Stimulated activated CD8-positive, alpha-beta memory T cell treated with anti-CD3 and anti-CD28 coated beads, Interleukin-12 subunit alpha, Interleukin-12 subunit beta, amount 100 ng/mL, for 4 hours (primary cell): ENCODE measurements at places on chromosomes 16 and 17.

- DNase-seq, result no peak
These were observed 21.7 kb downstream of the CDR2 start for GRCh38 chr16:22352723-22353122.

GRCh38 chr17:28385037-28385400, 13.5 kb downstream of the SARM1 start:
- DNase-seq, result no peak

DNA sequence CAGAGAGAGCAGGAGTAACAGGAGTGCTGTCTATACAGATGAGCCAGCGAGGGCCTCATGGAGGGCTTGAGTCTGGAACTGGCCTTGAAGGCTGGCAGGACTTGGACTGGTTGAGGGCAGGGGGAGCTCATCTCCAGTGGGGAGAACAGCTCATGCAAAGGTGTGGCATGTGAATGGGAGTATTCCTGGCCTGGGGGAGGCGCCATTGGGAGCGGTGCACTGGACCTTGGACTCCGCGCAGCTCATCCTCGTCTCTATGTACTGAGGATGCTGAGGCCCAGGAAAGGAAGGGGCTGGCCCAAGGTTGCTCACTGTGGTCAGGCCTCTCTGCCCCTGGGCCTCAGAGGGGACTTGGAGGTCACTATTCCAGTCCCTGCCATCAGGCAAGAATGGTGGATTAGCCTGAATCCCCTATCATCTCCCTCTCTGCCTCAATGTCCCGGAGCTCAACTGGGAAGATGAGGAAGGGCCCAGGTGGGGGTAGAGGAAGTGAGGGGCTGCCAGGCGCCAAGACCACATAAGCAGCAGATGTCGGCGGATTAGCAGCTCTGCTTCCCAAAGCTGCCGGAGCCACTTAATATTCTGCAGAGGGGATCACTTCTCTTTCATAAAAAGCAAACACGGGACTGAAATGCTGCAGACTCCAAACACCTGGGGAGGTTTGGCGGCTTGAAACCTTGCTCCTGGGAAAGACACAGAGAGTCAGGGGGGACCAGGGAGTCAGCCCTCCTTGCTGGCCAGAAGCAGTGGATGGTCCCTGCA, 88.9 kb downstream of the SDK2 start:
- no peak for DNase-seq

DNA sequence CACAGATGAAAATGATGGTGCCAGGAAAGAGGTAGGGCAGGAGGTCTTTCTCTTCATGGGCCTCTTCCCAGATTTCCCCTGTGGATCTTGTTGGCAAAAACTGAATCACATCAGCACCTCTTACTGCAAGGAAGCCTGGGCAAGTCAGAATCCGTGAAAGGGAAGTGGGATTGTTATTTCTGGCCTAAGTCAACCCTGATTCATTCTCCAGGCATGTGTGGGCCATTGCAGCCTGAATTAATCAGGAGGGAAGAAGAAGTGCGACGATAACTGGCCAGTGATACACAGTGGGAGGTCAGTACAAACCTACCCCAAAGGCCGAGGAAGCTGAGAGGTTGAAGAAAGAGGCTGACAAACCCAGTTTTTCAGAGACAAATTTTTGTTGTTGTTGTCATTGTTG, 17.9 kb upstream of the NSMCE1 start:
- DNase-seq, result no peak

- no peak for DNase-seq
These were observed 15.7 kb downstream of the COPZ2 start for GRCh38 chr17:48021934-48022333.

DNA sequence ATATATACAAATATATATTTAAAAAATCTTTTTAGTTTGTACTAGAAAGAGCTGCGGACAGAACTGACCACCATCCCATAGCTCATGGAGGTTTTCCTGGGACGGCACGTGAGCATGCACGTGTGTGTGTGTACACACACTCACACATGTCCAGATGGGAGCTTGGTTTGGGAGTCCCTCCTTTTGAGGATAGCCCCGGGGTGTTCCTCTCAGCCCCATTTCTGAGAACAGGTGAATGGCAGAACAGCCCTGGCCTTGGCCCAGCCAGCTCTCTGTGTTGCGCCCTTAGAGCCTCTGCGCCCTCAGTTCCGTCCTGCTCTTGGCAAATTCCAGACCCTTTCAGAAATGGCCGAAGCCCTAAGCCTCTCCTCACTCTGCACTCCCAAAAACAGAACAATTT, 70.1 kb downstream of the AMFR start:
- DNase-seq, result no peak
